ENCODE measurements at places on chromosomes 5 and 9.

GRCh38 chr9:81032831-81033230 lies 656.5 kb downstream of the TLE1 start:
- no peak for DNase-seq

DNA sequence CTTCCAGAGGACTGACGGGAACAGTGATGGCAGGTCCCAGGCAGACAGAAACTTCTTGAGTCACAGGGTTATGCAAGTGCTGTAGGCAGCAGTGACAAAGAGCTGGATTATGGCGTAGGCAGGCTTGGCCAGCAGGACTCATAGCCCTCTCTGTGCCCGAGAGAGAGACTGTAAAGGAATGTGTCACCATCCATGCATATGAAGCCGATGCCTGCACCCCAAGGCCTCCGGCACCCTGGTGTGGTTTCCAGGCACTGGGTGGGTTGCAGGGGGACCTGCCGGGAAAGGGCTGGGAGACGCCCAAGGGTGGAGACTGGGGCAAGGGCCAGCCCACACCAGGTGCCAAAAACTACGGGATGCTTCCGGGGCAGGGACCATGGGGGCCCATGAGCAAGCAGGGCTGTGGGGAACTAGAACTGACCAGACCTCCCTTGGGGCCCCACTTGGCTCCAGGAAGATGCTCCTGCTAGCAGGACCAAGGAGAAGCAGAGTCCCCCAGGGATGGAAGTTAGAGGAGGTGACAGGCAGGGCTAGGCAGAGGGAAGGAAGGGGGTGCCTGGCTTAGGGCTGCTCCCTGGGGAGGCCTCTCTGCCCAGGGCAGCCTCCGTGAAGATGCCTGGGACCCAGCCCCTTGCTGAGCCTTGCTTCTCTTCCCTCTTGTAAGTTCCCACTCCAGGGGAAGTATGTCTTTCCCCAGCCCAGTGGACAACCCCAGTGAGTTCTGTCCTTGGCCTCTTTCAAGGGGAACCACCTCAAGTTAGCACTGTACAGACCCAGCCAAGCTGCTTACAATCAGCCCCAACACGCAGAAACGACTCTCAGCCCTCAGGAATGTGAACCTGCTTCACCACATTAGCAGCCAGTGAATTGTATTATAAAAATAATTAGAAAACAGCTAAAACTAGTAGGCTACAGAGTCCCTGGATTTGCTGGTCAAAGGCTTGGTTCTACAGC lies 10.5 kb upstream of the IPPK start:
- DNase-seq, result no peak

DNA sequence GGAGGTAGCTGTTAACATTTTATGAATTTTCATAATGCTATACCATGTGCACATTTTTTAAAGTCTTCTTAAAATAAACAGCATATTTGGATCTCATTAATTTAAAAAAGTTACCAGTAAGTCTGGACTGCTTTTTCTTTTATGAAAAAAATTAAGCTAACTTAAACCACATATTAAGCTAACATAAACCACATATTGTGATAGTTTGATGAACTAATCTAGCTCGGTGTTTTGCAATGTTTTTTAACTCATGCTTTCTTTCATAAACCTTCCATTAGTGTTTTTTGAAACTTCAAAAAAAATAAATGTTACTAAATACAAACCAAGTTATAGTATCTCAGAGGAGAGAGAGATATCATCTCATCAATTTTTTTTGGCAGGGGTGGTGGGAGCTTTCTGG lies 26.5 kb downstream of the POLK start:
- DNase-seq, result no peak

DNA sequence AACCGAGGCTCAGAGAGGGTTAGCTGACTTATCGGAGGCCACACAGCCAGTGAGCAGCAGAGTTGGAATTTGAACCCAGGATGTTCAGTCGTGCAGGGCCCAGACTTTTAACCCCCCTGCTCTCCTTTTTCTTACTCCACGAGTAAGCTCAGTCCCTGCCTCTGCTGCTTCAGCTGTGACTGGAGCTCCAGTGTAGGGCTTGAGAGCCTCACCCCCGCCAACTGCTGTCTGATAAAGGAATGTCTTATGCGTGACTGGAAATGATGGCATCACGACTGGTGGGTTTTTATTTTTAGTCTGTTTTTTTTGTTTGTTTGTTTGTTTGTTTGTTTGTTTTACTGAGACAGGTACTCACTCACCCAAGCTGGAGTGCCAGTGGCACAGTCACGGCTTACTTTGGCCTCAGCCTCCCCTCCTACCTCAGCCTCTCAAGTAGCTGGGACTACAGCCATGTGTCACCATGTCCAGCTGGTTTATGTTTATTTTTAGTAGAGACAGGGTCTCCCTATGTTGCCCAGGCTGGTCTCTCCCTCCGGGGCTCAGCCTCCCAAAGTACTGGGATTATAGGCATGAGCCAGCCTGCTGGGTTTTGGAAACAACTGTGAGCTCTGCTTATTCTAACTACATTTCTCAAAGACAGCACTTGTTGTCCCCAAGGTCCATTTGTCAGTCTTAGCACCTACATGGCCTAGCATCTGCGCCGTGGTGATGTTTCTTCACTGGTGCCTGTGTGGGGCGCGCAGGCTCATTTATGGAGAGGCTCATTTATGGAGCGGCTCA lies 52.5 kb upstream of the NCS1 start:
- DNase-seq, result no peak

DNA sequence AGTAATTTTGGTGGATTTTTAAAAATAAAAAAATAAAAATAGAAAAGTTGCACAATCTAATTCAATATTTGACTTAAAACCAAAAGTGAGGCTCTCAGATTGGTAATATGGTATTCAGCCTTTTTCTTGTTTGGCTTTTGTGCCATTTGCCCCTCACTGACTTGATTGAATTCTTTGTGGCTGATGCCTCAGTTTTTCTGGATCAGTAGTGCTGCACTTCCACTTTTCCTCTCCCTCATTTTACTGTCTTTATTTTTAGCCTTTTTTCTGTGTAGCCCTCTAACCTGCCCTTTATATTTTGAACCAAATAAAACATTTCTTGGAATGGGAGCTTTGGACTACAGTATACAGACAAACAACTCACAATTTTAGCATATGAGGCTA lies 3.8 kb upstream of the MSMP start:
- DNase-seq, result no peak

Data from HCT116 (cell line).